ENCODE measurements at places on chromosomes 11 and 22. TPM values are rescaled to one million over a fixed set of nuclear protein-coding genes. Genes with fewer than 3 reads are reported as not detected.

DNA sequence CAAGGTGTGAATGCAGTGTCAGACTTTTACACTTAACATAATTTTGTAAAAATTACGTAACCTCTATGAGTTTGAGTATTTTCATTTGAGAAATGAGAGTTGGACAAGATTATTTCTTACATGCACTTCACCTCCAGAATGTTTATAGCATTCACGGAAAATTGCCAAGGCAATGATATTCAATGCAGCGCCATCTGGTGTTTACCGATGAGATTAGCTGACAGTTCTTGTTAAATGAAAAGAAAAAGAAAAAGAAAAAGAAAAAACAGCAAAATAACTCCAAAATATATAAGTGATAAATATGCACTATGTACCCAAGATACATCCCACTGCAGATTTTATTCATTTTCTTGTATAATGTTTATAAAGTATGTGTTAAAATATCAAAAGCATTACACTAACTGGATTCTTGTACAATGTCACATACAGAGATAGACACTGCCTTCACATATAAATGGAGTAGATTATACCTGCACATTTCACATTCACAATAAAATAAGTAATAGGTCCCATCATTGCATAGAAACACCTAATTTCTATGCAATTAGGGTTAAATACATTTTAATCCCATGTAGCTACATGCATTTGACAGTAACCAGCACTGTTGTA, 976.3 kb upstream of the FAT3 start:
- no peak overlapping the region for H3K4me3 ChIP-seq
- H3K27me3 ChIP-seq: no peaks in the 10 kb centered on the region
- H3K36me3 ChIP-seq: no peaks in the 10 kb centered on the region
- no peak for DNase-seq

GRCh38 chr22:46113110-46113909, 37.0 kb upstream of the PPARA start:
- H3K27me3 ChIP-seq: no peaks in the 10 kb centered on the region
- H3K36me3 ChIP-seq: peaks cover 27% of the 10 kb centered on the region
- DNase-seq: no peak
- H3K4me3 ChIP-seq: no peak overlapping the region
- peak overlapping the region; percentile 84 for H3K27ac ChIP-seq
- H3K4me1 ChIP-seq: peaks cover 91% of the 10 kb centered on the region

PRAME gene
- 0.06 TPM for polyA plus RNA-seq

GRCh38 chr22:25318081-25318823, 98.8 kb downstream of the CRYBB2 start:
- H3K27me3 ChIP-seq: no peaks in the 10 kb centered on the region
- H3K4me3 ChIP-seq: no peak overlapping the region
- H3K36me3 ChIP-seq: no peaks in the 10 kb centered on the region
- DNase-seq: no peak
- no peak overlapping the region for H3K27ac ChIP-seq

GRCh38 chr11:31847761-31848160, 36.6 kb upstream of the PAX6 start:
- H3K27ac ChIP-seq: no peak overlapping the region
- H3K4me3 ChIP-seq: no peak overlapping the region
- no peaks in the 10 kb centered on the region for H3K4me1 ChIP-seq
- no peak for DNase-seq

DNA sequence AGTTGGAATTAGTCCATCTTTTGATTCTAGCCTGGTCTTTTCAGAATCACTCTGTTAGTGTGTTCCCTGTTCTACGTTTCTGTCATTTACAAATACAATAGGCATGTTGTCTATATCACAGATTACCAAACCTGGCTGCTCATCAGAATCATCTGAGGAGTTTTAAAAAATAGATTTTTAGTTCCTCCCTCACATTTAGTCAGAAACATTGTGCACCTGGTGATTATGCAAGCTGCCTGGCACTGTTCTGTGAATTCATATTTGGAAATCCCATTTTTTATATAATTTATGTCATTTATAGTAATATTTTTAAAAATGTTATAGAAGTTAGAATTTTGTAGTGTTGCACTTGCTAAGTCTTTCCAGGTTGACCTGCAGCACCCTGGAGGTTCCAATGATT, 107.3 kb downstream of the PDE3B start:
- DNase-seq: no peak
- no peak overlapping the region for H3K4me3 ChIP-seq
- H3K27ac ChIP-seq: no peak overlapping the region

- H3K27ac ChIP-seq: no peak overlapping the region
- H3K4me1 ChIP-seq: no peaks in the 10 kb centered on the region
- H3K36me3 ChIP-seq: no peaks in the 10 kb centered on the region
- H3K27me3 ChIP-seq: no peaks in the 10 kb centered on the region
- H3K4me3 ChIP-seq: no peak overlapping the region
These were observed 71.1 kb downstream of the TTC28 start for GRCh38 chr22:28608546-28608945.

- DNase-seq: no peak
- peaks cover 22% of the 10 kb centered on the region for H3K4me1 ChIP-seq
- no peak overlapping the region for H3K4me3 ChIP-seq
These were observed 3.9 kb downstream of the FDX1 start for GRCh38 chr11:110433393-110434333.

MMP3 gene
- polyA plus RNA-seq: not detected

DNA sequence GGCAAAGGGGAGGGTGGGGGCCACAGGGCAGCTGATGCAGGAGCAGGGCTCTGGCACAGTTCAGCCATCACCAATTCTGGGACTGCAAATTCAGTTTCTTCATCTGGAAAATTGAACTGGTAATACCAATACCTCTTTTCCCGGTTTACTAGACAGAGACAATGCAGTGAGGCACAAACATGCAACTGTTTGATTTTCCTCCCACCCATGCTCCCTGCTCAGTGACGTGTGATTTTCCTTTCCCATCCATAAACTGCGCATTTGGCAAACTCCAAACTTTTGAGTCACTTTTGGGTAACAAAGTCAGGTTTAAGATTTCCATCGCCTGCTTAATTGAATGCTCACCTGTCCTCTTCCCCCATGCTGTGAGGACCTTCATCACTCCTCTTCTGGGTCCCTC, 23.2 kb downstream of the P2RY2 start:
- H3K36me3 ChIP-seq: no peaks in the 10 kb centered on the region
- H3K27ac ChIP-seq: no peak overlapping the region
- DNase-seq: peak; percentile 42
- H3K27me3 ChIP-seq: no peaks in the 10 kb centered on the region

DNA sequence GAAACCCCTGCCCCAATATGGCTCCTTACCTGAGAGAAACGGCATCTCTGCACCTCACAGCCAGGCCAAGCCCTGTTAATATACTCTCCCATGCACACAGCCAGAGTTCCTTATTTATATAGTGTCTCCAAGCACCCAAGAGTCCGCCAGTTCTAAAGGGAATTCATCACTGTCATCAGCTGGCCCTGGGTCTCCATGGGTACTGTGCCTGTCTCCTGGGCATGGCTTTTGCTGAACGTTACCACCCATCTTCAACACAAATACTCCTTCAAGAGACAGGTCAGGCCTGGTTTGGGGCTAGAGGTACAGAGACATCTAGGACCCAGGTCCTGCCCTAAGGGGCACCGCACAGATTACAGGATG, 1.6 kb upstream of the ATG16L2 start:
- H3K4me3 ChIP-seq: peak overlapping the region; percentile 87
- H3K4me1 ChIP-seq: peaks cover 32% of the 10 kb centered on the region
- H3K27ac ChIP-seq: peak overlapping the region; percentile 98
- H3K27me3 ChIP-seq: no peaks in the 10 kb centered on the region

C11orf97 gene
- not detected for polyA plus RNA-seq

CCDC87 gene
- 0.04 TPM for polyA plus RNA-seq

GRCh38 chr22:35593891-35594470, 23.1 kb downstream of the MB start:
- H3K36me3 ChIP-seq: no peaks in the 10 kb centered on the region
- no peaks in the 10 kb centered on the region for H3K27me3 ChIP-seq
- H3K4me3 ChIP-seq: no peak overlapping the region

WNT7B gene
- polyA plus RNA-seq: not detected

DNA sequence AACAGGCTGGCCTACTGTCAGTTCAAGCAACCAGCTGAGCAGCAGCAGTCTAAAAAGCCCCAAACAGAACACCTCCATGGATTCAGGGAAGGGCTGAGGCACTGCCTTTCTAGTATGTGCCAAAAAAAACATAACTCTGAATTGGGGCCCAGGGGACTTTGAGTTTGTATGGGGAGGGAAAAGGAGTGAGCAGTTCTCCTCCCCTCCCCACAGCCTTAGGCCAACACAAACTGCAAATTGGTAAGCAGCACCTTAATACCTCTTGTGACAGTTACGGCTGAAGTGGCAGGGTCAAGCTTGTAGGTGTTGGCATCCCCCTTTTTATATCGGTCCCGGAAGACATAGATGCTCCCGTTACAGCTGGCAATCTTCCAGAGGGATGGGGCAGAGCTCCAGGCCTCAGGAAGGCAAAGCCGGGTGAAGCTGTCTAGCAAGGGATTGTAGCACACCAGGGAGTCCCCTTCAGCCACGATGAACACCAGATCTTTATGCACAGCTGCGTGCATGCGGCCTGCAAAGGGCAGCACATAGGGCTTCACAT, 6.0 kb downstream of the KBTBD4 start:
- no peak overlapping the region for H3K4me3 ChIP-seq
- peaks cover 28% of the 10 kb centered on the region for H3K4me1 ChIP-seq
- peaks cover 69% of the 10 kb centered on the region for H3K36me3 ChIP-seq
- no peak overlapping the region for H3K27ac ChIP-seq

Measured in spleen (tissue), 13 donors.